ENCODE measurements at places on chromosomes 4 and X. TPM values are rescaled to one million over a fixed set of nuclear protein-coding genes. Genes with fewer than 3 reads are reported as not detected.
A peak's percentile ranks its signal among the peaks of the same experiment; 100 is the strongest.

GRCh38 chr4:73187325-73187724 lies 71.3 kb downstream of the ANKRD17 start:
- no peaks in the 10 kb centered on the region for H3K27me3 ChIP-seq
- peaks cover 24% of the 10 kb centered on the region for H3K36me3 ChIP-seq
- no peak for DNase-seq

DNA sequence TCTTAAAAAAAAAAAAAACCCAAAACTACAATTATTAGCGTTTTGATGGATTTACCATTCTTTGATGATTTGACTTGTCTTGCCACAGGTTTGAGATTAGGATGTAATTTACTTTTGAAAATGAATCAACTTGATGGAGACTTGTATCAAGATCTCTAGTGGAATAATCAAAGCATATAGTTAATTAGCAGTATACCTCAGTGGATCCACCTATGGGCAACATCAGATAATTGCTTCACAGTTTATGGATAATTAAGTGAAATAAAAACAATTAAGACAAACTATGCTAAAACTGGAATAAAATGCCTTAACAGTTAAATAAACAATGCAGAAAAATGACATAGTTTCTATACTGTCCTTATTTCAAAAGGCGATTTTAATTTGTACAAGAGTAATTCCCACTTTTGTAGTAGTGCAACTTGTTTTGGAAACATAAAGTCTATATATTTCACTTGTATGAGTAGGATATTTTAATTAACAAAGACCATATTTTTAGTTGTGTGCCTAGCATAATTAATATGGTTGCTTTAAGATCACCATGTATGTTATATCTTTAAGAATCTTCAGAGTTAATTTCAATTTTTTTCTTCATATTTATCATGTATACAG lies 4.2 kb downstream of the CPEB2 start:
- H3K27ac ChIP-seq = no peak overlapping the region
- H3K4me3 ChIP-seq = no peak overlapping the region
- H3K4me1 ChIP-seq = no peaks in the 10 kb centered on the region
- no peak for DNase-seq
- no peaks in the 10 kb centered on the region for H3K36me3 ChIP-seq
- no peaks in the 10 kb centered on the region for H3K27me3 ChIP-seq

DNA sequence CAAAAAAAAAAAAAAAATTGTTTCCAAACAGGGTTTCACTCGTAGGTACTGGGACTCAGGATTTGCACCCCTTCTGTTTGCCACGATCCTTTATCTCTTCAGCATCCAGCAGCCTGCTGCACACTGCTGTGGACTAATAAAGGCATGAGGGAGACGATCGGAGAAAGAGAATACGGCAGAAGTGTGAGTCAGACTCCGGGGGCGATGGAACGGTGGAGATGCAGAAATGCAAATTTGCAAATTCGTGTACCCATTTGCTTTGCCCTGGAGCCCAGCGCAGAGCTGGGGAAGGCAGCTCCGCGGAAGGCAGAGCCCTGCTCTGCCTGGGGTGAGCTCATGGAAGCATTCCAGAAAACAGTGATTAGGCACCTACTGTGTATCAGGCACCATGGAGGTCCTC lies 270.3 kb downstream of the ASMT start:
- no peaks in the 10 kb centered on the region for H3K36me3 ChIP-seq
- H3K4me3 ChIP-seq = no peak overlapping the region
- H3K27ac ChIP-seq = no peak overlapping the region
- H3K27me3 ChIP-seq = no peaks in the 10 kb centered on the region
- no peak for DNase-seq

LIN54 gene
- total RNA-seq = 40.8 TPM

GRCh38 chr4:120963449-120963848 lies 40.9 kb upstream of the PRDM5 start:
- H3K4me1 ChIP-seq = no peaks in the 10 kb centered on the region
- no peak for DNase-seq
- H3K4me3 ChIP-seq = no peak overlapping the region
- no peak overlapping the region for H3K27ac ChIP-seq

- H3K27me3 ChIP-seq = no peaks in the 10 kb centered on the region
- no peak overlapping the region for H3K4me3 ChIP-seq
- no peaks in the 10 kb centered on the region for H3K36me3 ChIP-seq
- peaks cover 6% of the 10 kb centered on the region for H3K4me1 ChIP-seq
These were observed 8.6 kb upstream of the HS6ST2 start for GRCh38 chrX:132967049-132967448.

GRCh38 chr4:152150214-152150613 lies 385.7 kb downstream of the FBXW7 start:
- no peaks in the 10 kb centered on the region for H3K27me3 ChIP-seq
- no peak overlapping the region for H3K4me3 ChIP-seq
- no peak for DNase-seq
- H3K4me1 ChIP-seq = no peaks in the 10 kb centered on the region
- no peaks in the 10 kb centered on the region for H3K36me3 ChIP-seq

DNA sequence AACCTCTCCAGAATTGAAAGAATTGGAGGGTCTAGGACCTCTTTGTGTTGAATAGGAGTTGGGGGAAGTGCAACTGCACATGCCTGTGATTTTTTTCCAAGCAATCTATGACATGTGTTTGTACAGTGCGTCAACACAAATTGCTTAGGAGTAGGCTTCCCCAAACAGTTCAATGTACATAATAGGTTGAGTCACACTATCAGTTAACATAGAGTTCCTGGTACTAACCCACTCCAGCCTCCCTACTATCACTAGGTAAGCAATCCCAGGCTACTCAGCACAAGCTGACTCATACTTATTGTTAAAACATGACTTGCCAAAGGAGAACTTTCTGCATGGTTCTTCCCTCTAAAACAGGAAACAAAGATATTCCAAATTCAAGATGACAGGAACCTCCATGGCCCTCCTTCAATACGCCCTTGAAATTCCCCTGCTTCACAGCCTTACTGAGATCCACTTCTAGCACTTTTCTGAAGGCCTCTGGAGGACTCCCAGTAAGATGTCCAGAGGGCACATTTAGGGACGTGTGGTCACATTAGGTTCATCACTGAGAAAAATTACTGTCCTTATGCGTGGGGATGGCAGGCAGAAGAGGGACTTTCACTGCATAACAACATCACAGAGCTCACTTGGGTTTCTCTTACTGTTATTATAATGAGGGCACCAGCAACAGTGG lies 8.4 kb upstream of the VSIG1 start:
- DNase-seq = no peak
- H3K4me3 ChIP-seq = no peak overlapping the region
- H3K4me1 ChIP-seq = no peaks in the 10 kb centered on the region

RPA4 gene
- total RNA-seq = 1.0 TPM

- no peaks in the 10 kb centered on the region for H3K27me3 ChIP-seq
- H3K36me3 ChIP-seq = no peaks in the 10 kb centered on the region
- DNase-seq = no peak
- no peak overlapping the region for H3K27ac ChIP-seq
These were observed 180.3 kb upstream of the MAGEB16 start for GRCh38 chrX:35617836-35618235.

NUDT10 gene
- total RNA-seq = 2.2 TPM

PWWP3B gene
- 9.3 TPM for total RNA-seq

DNA sequence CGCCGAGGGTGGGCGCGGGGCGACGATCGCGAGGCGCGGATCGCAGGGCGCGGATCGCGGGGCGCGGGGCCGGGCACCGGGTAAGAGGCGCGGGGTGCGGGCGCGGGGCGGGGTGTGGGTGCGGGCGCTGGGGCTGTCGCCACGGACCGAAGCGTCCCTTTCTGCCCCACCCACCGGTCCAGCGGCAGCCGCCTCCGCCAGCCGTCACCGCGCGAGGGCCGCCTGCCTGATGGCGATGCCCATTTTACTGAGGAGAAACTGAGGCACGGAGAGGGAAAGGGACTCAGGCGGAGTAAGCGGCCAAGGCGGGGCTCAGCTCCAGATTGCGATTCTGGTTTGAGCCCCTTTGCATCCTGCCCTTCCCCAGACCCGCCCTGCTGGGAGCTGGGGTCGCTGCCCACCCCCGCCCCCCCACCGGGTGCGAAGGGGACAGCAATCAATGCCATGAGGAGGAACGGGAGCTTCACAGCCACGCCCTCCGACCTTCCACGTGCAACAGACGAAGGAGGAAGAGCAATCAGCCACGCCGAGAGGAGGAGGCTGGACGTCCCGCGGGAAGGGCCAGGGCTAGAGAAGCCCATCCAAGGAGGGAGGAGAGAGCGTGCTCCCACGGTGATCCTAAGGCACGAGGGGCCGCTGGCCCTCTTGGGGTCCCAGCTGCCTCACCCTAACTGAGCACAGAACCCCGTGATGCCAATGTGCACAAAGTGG lies 10.9 kb upstream of the MAN2B2 start:
- peaks cover 19% of the 10 kb centered on the region for H3K27me3 ChIP-seq
- no peak overlapping the region for H3K4me3 ChIP-seq
- no peak overlapping the region for H3K27ac ChIP-seq
- peaks cover 6% of the 10 kb centered on the region for H3K4me1 ChIP-seq

- no peaks in the 10 kb centered on the region for H3K27me3 ChIP-seq
- no peak for DNase-seq
- no peak overlapping the region for H3K27ac ChIP-seq
- H3K4me1 ChIP-seq = no peaks in the 10 kb centered on the region
These were observed 886.9 kb downstream of the FAM133A start for GRCh38 chrX:94560930-94561329.

DNA sequence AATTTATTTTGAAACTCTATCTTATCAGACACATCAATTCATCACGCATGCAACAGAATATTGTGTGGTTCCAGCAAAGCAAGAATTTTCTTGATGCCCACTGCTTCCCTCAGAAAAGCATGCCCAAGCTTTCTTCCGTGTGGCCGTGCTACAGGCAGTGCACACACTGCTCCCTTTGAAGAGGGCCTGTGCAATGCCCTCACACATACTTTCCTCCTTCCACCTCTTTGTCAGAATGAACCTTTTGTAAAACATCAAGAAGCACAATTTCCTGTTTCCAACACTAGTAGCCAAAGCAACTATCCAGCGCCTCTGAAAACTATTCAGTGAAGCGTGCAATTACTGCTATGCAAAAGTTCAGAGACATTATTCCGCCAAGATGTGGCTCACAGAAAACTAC lies 201.7 kb downstream of the NLGN4X start:
- no peak overlapping the region for H3K4me3 ChIP-seq
- H3K36me3 ChIP-seq = no peaks in the 10 kb centered on the region
- no peaks in the 10 kb centered on the region for H3K27me3 ChIP-seq

DNA sequence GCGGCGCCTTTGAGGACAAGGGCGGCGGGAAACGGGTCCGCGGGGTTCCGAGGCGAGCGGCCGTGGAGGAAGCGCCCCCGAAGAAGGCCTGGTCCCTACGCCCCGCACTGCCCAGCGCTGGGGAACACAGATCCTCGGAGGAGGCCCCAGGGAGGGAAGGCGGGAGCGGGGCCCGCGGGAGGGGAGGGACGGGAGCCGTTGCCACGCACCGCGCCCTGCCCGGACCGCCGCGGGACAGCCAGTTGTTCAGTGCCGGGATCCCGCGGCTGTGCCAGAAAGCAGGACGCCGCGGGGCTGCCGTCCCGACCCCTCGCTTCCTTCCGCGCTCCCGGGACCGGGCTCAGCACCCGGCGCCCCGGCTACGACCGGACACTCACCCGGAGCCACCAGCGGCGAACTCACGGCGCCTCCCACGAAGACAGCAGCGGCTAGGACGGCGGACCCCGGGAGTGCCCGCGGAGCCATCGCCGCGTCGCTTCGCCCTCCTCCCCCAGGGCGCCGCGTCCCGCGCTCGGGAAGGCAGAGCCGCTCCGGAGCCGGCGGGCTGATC lies 278 bp downstream of the RELL1 start:
- H3K4me1 ChIP-seq = peaks cover 3% of the 10 kb centered on the region
- peak overlapping the region; percentile 95 for H3K4me3 ChIP-seq
- DNase-seq = peak; percentile 69
- peak overlapping the region; percentile 93 for H3K27ac ChIP-seq

GRCh38 chr4:109447278-109447677 lies 13.7 kb downstream of the SEC24B start:
- H3K4me3 ChIP-seq = no peak overlapping the region
- H3K36me3 ChIP-seq = peaks cover 21% of the 10 kb centered on the region
- H3K27ac ChIP-seq = no peak overlapping the region
- no peak for DNase-seq
- no peaks in the 10 kb centered on the region for H3K27me3 ChIP-seq
- no peaks in the 10 kb centered on the region for H3K4me1 ChIP-seq
